NCI-H510A treated with DMSO at 0.1 percent for 48 hours (cell line): ENCODE measurements at places on chromosomes 3 and 15.

DNA sequence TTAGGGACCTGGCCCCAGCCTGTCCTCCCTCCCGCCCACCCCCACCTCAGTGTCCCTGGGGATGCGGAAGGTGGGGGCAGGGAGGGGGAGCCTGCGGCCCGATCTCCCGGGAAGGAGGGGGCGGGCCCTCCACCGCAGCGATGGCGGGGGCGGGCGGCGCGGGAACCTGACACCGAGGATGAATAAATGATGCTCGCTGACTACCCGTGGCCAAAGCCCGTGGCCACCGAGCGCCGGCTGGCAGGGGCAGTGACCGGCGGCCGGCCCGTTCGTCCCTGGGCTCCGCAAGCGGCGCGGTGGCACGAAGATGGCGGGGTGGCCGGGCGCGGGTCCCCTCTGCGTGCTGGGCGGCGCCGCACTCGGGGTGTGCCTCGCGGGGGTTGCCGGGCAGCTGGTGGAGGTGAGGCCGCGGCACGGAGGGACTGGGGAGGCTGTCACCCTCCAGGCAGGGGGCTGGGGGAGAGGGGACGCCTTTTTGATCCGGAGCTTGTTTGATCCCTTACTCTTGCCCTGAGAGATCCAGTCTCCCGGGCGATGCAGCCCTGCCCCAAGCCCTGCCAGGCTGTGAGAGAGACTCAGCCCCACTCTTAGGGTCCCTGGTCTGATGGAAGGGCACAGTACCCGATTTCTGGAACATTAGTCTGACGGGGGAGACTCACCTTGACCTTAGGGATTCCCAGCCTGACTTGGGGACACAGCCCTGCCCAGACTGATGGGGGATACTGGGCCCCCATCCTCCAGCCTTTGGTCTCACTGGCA lies at the start of gene TMIE:
TMIE (plus strand) TSS at position 212 of the 759 bp plus-strand sequence; CDS start at position 308, 96 bp downstream.
- no peak for DNase-seq

DNA sequence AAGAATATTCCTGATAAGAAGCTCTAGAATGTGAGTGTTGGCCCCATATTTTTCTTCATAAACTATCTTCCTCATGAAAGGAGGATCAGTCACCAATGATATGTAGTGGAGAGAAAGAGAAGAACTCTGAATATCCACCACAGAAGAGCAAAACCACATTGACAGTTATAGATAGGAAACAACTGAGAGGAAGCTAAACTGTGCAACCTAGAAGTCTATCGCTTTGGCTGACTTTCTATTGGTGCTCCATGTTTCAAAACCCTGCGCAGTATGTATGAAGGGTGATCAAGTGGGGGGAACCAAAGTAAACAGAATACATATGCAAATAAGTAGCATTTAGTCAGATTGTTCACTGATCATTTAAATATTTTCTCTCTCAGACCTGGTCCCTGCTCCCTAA lies 41.0 kb upstream of the ZNF280D start:
- DNase-seq: no peak

DNA sequence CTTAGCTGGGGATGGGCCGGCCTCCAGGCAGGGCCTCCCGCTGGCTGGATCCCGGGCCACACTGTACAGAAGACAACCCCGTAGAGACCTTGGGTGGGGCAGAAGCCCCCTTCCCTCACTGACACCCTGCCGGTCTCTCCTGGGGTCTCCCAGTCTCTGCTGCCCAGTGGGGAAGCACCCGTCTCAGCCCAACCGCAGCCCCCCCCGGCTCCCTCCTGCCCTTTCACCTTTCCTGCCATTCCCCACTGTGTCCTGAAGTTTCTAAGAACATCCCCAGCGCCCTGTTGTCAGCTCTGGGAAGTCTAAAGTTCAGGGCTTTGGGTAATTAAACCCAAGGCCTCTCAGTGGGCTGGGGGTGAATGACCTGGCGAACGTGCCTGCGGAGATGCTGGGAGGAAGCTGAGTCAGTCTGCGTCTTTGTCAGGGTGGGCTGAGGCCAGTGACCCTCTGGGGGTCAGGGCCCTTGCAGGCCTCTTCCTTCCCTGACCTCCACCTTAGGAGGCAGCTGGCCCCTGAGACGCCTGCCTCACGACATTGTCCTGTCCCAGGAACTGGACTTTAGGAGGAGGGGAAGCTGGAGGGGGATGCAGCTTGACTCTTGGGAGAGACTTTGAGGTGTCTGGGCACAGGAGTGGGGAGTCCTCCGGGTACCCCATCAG lies 1.4 kb upstream of the SLC51A start:
- no peak for DNase-seq

- DNase-seq: no peak
Observed at GRCh38 chr3:10702961-10703740, 112.9 kb upstream of the SLC6A11 start.

GRCh38 chr15:68031404-68031803 lies 22.7 kb upstream of the PIAS1 start:
- no peak for DNase-seq

GRCh38 chr15:32738666-32739065 lies 20.9 kb downstream of the GREM1 start:
- DNase-seq: no peak

- DNase-seq: peak; percentile 32
Observed at GRCh38 chr15:56215769-56216168, 27.9 kb downstream of the RFX7 start.

DNA sequence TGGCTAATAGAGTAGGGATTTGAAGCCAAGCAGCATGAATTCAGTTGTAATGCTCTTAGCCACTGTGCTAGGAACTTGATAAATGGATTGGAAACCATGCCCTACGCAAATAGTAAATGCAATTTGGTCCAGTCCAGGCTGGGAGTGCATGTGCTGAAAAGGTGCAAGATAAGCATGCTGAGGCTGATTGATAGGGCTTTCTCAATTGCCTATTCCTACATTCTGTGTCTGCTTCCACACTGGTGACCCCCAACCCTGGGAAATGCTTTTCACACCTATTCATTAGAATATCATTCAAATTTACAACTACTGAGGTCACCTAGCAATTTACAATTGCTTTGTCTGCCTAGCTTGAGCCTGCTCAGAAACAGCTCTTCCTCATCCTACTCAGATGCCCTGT lies 84.7 kb upstream of the SLC25A36 start:
- no peak for DNase-seq

- DNase-seq: no peak
Observed at GRCh38 chr3:123941121-123941520, 19.9 kb downstream of the CCDC14 start.

DNA sequence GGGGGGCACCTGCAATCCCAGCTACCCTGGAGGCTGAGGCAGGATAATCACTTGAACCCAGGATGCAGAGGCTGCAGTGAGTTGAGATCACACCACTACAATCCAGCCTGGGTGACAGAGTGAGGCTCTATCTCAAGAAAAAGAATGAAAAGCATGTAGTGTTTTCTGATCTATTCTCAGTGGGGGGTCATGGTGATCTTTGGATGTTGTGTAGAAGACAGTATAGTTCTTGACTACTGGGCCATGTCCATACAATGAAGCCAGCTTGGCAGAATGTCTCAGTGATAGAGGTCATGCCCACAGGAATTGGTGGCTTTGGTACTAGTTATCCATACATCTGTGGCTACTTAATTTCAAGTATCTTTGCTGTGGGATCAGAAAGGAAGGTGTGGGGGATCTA lies 26.8 kb upstream of the NANOGP8 start:
- no peak for DNase-seq

- DNase-seq: no peak
Observed at GRCh38 chr3:171064461-171064860, 37.9 kb upstream of the SLC2A2 start.

DNA sequence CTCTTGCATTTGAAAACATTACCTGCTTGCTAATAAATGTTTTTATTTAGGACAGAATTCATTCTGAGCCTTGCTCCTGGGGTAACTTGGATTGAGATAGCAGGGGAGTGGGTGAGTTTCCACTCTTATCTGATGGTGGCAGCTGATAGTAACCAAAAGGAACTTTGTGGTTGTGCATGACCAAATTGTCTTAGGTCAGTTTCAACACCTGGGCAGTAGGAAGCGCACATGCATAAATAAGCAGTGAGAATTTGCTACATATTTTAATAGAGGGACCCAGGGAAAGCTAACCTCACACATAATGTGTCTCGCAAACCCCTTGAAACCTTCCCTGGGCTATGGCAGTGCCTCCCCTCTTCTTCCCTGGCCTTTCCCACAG lies 65.4 kb upstream of the XCR1 start:
- no peak for DNase-seq

- no peak for DNase-seq
Observed at GRCh38 chr3:85535517-85535916, 576.7 kb downstream of the CADM2 start.

- DNase-seq: no peak
Observed at GRCh38 chr3:141268791-141269190, 37.2 kb downstream of the PXYLP1 start.

DNA sequence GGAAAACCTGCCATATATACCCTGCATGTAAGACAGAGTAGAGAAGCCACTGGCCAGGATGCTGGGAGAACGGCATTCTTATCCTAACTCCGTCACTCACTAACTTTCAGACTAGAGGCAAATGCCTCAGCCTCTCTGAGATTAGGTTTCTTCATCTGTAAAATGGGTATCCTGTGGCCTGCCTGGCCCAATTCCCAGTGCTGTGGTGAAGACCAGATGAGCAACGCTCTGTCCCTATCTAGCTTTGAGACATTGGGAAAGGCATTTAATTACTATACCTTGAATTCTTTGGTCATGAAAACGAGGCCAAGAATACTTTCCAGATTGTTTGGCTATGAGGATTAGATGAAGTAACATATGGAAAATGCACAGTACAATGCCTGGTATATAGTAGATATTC lies 35.9 kb downstream of the CEMIP start:
- DNase-seq: no peak

- peak; percentile 75 for DNase-seq
Observed at GRCh38 chr3:111723293-111724215, 128.4 kb upstream of the ZBED2 start.

- peak; percentile 82 for DNase-seq
Observed at GRCh38 chr3:183193762-183194689, 31.5 kb upstream of the LAMP3 start.

- DNase-seq: no peak
Observed at GRCh38 chr3:115913069-115913686, 289.9 kb downstream of the GAP43 start.
